ENCODE measurements at places on chromosomes 2 and 18. TPM values are rescaled to one million over a fixed set of nuclear protein-coding genes. Genes with fewer than 3 reads are reported as not detected.

GRCh38 chr2:62713837-62714236, 8.3 kb downstream of the EHBP1 start:
- DNase-seq: no peak

DNA sequence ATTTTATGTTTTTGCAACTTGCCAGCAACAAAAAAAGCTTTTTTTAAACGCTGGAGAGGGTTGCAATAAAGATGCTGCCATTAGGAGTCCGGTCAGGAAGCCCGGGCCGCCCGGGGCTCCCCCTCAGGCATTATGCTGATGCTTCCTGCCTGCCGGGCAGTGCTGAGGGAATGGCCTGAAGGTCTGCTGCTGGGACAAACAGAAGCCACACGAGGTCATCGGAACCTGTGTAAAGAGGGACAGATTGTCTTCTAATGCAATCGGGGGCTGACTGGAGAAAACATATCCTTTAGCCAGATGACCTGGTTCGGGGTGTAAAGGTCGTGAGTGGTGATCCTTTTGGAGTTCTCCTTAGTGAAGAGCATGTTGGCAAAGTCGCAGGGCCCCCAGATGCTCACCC, 2.3 kb downstream of the IMPA2 start:
- no peak for DNase-seq

- no peak for DNase-seq
These were observed 170.8 kb downstream of the PRKCE start for GRCh38 chr2:45822272-45822630.

GRCh38 chr2:51027442-51027841, 4.5 kb downstream of the NRXN1 start:
- no peak for DNase-seq

- no peak for DNase-seq
These were observed 23.7 kb upstream of the IMPA2 start for GRCh38 chr18:11957636-11958035.

DNA sequence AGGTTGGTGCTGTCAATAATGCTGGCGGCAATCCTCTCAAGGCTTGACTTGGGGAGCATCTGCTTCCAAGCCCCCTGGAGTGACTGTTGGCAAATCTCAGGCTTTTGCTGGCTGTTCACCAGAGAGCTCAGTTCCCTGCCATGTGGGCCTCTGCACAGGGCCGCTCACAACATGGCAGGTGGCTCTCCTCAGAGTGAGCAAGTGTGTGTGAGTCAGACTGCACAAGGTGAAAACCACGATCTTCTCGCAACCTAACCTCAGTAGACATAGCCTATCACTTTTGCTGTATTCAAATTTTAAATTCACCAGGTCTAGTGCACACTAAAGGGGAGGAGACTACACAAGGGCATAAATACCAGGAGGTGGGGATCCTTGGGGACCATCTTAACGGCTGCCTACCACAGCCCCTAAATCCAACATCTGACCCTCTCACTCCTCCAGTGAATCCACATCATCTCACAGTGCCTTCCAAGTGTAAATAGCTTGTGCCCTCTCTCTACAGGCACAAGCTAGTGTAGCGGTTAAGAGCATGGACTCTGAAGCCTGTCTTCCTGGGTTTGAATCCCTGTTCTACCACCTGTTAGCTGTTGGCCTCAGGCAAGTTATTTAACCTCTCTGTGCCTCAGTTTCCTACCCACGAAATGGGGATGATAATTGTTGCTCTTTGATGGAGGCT, 187.7 kb upstream of the CXCR4 start:
- DNase-seq: no peak

GRCh38 chr18:58288921-58289797, 245.1 kb downstream of the NEDD4L start:
- DNase-seq: no peak

DNA sequence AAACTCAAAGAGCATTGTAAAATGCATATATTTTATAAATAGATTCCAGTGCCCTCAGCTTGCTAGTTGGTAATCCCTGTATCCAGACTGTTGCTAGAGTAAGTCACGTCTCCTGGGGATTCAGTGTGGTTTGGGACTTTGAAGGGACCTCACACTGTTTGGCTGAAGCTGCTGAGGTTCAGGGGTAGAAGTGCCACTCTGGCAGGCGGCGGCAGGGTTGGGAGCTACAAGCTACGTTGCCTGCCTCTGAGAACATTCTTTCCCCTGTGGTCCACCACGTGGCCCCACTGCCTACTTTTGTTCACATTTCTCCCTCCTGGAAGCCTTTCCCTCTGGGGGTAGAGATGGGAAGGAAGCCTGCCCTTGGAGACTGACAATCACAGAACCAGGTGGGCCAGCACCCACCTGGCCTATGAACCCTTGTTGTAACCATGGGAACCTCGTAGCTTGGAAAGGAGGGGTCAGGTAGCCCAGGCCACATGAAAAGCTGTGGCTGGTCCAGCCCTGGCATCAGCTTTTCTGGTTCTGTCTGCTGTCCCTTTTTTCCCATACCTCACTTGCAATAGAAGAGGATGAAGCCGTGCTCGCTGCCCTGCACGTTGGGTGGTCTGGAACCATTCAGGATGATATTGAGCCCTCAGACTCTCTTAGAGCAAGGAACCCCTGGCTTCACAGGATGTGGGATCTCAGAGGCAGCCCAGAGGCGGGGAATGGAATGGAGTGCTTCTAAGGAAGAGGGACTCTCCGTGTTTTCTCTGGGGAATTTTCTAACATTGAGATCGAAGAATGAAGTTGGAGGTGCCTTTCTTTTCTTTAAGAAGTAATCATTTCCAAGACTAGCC, 2.9 kb downstream of the RNF144A start:
- no peak for DNase-seq

- no peak for DNase-seq
These were observed 126.3 kb downstream of the PLCL1 start for GRCh38 chr2:197930570-197931278.

DNA sequence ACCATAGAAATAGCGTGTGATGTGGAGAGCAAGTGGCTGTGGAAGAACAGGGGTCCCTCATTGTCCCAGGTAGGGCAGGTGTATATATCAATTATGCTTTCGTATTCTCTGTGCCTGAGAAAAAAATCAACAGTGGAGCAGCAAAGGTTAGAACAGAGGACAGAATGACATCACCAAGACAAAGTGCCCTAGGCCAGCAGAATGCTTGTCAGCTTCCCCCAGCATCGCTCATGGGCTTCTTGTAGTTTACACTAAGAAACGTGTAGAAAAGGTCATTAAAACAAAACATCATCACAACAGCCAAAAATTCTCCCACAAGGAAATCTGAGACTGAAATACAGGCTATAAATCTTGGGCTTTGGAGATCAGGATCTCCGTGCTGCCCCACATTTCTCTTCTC, 288.0 kb downstream of the TDRD15 start:
- no peak for DNase-seq

DNA sequence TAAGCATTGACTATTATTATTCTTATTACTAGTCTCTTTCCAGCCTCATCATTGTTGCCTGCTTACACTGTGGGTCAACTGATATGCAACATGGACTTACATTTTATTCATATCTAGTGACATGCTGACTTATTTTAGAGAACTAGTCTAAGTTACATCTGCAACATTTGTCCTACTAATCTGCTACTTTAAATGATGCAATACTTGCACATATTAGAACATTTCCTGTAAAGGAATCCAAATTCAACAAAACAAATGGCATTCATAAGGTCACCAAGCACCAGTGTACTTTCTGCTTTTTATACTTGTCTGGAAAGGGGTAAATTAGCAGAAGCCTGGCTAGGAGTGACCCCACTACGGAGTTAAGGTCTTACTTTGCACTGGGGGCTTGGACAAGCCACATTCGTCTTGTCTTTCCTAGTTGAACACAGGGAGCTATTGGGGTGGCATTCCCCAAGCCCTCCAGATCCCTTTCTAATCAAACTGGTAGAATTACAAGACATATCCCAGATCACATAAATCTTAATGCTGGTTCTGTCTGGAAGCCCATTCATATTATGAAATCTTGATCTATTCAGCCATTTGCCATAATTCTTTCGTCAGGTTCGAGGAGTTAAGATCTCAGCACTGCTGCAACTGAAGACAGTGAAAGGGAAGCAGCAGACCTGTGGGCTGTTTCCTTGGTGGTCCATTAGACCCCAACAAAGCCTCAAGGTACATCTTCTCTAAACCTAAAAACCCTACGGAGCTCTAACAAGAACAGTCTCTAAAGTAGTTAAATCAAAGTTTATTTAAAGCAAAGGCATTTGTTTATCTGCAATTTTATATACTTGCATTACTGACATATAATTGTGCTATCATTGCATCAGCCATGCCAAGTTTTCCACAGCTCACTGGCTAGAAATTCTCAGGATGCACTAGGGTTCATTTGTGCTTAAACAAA, 49.9 kb upstream of the RTN4 start:
- DNase-seq: no peak

- DNase-seq: no peak
These were observed 289.2 kb downstream of the ZNF521 start for GRCh38 chr18:25062720-25063119.

GRCh38 chr2:224156436-224156835, 117.3 kb upstream of the SERPINE2 start:
- DNase-seq: no peak

- no peak for DNase-seq
These were observed 428.7 kb upstream of the TRIB2 start for GRCh38 chr2:12288048-12288447.

DNA sequence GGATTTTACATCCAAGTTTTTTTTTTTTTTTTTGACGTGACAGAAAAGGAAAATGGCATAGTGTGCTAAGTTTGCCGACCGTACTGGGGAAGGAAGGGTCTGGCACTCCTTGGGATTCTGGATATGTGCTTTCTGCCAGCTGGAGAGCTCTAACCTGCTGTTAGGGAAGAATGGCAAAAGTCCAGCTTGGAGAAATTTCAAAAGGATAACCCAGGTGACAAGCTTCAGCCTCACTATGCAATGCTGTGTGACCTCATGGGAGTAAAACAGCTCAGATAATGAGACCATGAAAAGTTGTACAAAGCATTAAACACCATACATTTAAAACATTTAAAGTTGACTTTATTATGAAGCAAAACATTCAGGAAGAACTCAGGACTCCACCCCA, 10.3 kb upstream of the GPR45 start:
- DNase-seq: no peak

The CACNB4 gene
- 5.5 TPM for polyA plus RNA-seq

GRCh38 chr2:85401844-85402243, 8.3 kb downstream of the CAPG start:
- DNase-seq: no peak

- DNase-seq: no peak
These were observed 7.1 kb upstream of the ZBTB14 start for GRCh38 chr18:5302606-5303005.

- DNase-seq: no peak
These were observed 20.5 kb downstream of the THAP4 start for GRCh38 chr2:241616168-241617125.

DNA sequence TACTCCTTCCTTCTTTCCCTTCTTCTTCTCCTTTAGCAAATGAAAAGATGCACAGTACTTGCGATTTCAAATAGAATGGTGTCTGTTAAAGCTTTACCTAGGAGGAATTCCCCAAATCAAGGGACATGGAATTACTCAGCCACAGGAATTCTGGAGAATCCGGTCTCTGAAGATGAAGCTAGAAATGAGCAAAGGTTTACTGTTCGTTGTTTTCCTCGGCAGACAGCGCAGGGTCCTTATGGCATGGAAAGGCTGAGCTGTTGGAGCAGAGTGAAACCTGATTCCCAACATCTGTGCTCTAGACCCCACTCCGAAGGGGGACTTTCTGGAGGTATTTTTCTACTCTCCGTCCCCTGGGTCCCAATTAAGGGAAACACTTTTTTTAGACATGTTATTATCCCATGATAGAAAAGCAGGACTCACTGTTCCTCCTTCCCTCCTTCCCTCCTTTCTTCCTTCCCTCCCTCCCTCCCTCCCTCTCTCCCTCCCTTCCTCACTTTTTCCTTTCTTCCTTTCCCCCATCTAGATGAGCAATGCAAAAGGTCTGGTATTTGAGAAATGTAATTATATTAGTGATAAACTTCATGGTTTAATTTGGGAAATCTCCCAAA, 47.1 kb downstream of the CDCA7 start:
- DNase-seq: peak; percentile 75

- DNase-seq: no peak
These were observed 1.9 kb downstream of the GORASP2 start for GRCh38 chr2:170930991-170931266.

GRCh38 chr2:129738799-129739198, 240.7 kb upstream of the RAB6C start:
- DNase-seq: no peak

- DNase-seq: no peak
These were observed 25.1 kb downstream of the ANXA4 start for GRCh38 chr2:69767034-69767433.

DNA sequence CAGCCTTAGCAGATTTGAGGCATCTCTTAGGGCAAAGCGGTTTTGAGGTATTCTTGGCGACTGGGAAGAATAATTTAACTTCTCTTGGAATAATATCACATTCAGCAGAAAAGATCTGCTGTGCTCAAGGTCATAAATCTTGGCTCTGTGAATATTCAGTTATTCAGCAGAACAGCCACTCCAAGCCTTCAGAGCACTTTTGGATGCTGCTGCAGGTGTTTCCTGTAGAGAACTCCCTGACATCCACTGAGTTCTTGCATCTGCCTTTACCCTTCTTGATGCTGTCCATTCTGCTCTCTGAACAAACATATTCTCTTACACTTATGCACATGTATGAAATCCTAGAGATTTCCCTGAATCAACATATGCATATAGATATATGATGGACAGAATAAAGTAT, 390.3 kb downstream of the NRXN1 start:
- no peak for DNase-seq

GRCh38 chr2:65940856-65941255, 494.1 kb upstream of the MEIS1 start:
- DNase-seq: no peak

All from muscle of back (tissue), 13 donors.